Activated CD4-positive, alpha-beta T cell treated with anti-CD3 and anti-CD28 coated beads, Interleukin-2, amount 10 ng/mL, durations not matched to agents 7 days and 5 days (primary cell): ENCODE measurements at places on chromosomes 3 and 15.

GRCh38 chr3:180987344-180987743 is 2.2 kb downstream of the DNAJC19 start:
- DNase-seq: no peak

- DNase-seq: no peak
These were observed 52.6 kb upstream of the TGFBR2 start for GRCh38 chr3:30553641-30554316.

DNA sequence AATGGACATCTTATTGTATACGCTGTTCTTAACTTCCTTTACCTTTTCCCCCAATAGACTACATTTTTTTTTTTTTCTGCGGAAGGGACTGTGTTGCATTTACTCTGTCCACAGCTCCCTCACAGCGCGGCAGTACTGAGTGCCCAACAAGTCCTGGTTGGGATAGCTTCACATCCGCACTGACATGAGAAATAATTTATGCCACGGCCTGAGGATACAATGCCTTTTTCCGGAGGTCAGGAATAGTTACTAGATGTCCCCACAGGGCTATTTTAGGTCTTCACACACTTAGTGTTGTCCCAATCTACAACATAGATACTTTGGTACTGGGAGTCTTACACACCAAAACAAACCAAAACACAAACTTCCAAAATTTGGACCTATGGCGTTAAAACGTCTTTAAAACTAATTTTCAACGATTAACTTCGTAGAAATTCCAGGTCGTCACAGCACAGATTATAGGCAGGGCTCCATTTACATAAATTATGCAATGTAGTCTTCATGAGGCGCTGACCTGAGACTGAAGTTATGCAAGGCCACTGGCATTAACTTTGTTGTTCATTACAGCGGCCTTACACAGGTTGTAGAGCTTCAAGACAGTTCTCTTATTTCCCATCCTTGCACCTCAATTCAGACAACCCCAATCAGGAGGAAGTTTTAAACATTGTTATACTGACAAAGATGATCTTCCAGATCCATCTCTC is 989 bp upstream of the PPIB start:
- DNase-seq: peak; percentile 29

GRCh38 chr3:25588441-25589103 is 76.1 kb downstream of the TOP2B start:
- no peak for DNase-seq

GRCh38 chr15:44194323-44195150 is 534 bp downstream of the FRMD5 start:
- peak; percentile 14 for DNase-seq

- DNase-seq: no peak
These were observed 8.2 kb downstream of the SLC27A2 start for GRCh38 chr15:50190166-50190570.
